ENCODE measurements at places on chromosomes 4 and X.

GRCh38 chrX:42241421-42241820, 318.1 kb upstream of the CASK start:
- DNase-seq, result no peak

- no peak for DNase-seq
Observed at GRCh38 chr4:61044837-61045236, 155.3 kb upstream of the ADGRL3 start.

- DNase-seq, result peak; percentile 3
Observed at GRCh38 chrX:47502316-47503125, 19.5 kb upstream of the ZNF41 start.

GRCh38 chr4:6183740-6184139, 16.6 kb downstream of the JAKMIP1 start:
- no peak for DNase-seq

DNA sequence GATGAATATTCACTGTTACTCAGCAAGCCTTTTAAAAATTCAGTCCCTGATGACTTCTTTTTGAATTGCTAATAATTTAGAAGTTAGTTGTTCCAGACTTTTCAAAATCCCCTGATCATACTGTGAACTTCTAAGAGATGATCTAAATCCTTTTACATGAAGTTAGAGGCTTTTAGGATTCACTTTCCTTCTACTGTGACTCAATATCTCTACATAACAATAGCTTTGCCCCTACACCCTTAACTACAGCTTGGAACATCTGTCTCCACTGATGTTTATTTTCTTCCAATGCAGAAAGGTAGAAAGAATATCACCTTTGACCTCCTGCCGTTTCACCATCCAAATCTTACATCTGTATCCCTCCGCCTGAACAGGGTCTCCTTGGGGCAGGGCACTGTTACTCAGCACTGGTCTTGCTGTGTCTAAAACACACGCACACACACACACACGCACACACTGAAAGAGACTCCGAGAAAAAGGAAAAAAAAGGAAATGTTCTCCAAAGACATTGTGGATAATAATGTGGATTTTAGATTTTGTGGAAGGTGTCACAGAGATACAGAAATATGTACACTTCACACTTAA, 111.6 kb upstream of the GPRIN3 start:
- DNase-seq, result no peak

Data from amygdala (tissue), 56 donors.